ENCODE measurements at places on chromosomes 1 and 21. TPM values are rescaled to one million over a fixed set of nuclear protein-coding genes. Genes with fewer than 3 reads are reported as not detected.

GRCh38 chr1:153400244-153400643 lies 9.4 kb upstream of the S100A8 start:
- no peaks in the 10 kb centered on the region for H3K4me1 ChIP-seq
- no peak overlapping the region for H3K4me3 ChIP-seq
- no peak overlapping the region for H3K27ac ChIP-seq
- DNase-seq: no peak
- H3K36me3 ChIP-seq: no peaks in the 10 kb centered on the region

DNA sequence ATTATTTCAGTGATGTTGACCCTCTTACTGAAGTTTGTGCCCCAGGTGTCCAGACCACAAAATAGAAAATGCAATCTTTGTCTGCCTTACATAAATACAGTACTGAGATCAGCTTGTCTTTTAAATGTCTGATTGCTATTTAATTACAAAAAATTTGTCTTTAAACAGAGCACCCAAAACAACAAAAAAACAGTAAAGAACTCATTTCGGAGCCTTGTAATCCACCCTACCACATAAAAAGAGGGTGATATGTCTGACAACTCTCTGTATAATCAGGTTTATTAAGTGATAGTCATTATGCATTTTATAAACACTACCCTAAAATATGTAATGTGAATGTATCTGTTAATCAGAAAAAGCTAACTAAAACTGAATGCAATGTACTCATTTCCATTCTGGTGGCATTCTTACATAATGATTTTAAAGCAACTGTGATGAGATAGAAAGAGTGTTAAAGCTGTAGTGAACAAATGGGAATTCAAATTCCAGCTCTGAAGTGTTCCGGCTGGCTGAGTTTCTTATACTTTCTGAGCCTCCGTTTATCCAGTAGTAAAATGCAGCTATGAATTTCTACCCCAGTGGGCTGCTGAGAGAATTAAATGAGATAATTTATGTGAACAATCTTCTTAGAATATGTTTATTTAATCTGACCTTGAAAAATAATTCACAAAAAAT lies 486.6 kb downstream of the USP25 start:
- no peak for DNase-seq
- no peaks in the 10 kb centered on the region for H3K4me1 ChIP-seq

DNA sequence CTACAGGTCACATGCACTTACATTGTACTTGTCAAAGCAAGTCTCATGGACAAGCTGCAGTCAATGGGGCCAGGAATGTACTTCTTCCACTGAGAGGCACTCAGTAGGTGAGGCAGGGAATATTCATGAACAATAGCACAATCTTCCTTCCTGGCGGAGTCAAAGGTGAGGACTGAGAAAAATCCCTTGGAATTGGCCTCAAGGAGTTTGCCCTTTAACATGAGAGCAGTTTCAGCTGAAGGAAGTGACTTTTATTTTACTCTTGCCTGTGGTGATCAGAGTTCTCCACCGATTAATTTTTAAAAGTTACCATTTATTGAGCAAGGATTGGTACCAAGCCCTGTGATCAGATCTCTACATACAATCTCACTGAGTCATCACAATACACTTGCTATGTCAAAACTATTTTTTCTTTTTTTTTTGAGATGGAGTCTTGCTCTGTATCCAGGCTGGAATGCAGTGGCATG lies 11.2 kb upstream of the AK2 start:
- peaks cover 19% of the 10 kb centered on the region for H3K4me1 ChIP-seq
- H3K27me3 ChIP-seq: no peaks in the 10 kb centered on the region
- H3K27ac ChIP-seq: no peak overlapping the region
- no peaks in the 10 kb centered on the region for H3K36me3 ChIP-seq

DNA sequence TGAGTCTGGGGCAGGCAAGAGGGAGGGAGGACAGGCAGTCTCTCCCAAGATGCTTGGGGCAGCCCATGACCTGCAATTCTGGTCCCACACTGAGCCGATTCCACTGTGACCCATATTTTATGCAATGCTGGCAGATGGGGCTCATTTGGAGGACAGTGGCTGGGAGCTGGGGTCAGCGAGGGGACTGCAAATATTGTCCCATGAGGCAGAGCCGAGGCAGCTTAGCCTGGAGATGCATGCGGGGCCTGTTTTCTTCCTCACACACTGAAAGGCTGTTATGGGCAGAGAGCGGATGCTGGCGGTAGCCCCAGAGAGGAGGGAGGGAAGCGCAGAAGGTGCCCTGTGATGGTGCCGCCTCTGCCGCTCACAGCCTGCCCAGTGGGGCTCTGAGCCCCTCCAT lies 128.5 kb upstream of the POU3F1 start:
- no peak overlapping the region for H3K27ac ChIP-seq
- no peaks in the 10 kb centered on the region for H3K27me3 ChIP-seq
- no peak overlapping the region for H3K4me3 ChIP-seq
- peaks cover 8% of the 10 kb centered on the region for H3K4me1 ChIP-seq

The NUP210L gene
- total RNA-seq: 0.04 TPM

- H3K4me3 ChIP-seq: no peak overlapping the region
- H3K4me1 ChIP-seq: no peaks in the 10 kb centered on the region
- no peak overlapping the region for H3K27ac ChIP-seq
- peak; percentile 68 for DNase-seq
Measured at GRCh38 chr1:51433269-51433971, 85.6 kb downstream of the EPS15 start.

DNA sequence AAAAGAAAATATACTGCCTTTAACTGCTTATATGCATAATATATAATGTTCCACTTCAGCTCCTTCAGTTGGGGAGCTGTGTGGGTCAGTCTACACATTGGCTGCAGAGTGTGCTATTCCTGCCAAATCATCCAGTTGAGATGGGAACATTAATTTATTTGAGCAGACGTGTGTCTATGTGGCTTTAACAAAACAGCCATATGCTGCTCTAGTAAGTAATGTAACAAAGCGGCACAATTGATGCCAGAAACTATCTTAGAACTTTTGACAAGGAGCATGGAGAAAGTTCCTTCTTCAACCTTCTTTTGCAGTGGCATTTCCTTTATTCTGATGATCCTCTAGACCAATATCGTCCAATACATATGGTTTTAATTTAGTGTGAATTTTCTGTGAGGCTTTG lies 285.9 kb upstream of the C1orf87 start:
- peak; percentile 88 for DNase-seq
- H3K36me3 ChIP-seq: no peaks in the 10 kb centered on the region
- no peaks in the 10 kb centered on the region for H3K4me1 ChIP-seq
- H3K27ac ChIP-seq: peak overlapping the region; percentile 38

The IFNLR1 gene
- total RNA-seq: 0.04 TPM

The HTR1D gene
- total RNA-seq: not detected

DNA sequence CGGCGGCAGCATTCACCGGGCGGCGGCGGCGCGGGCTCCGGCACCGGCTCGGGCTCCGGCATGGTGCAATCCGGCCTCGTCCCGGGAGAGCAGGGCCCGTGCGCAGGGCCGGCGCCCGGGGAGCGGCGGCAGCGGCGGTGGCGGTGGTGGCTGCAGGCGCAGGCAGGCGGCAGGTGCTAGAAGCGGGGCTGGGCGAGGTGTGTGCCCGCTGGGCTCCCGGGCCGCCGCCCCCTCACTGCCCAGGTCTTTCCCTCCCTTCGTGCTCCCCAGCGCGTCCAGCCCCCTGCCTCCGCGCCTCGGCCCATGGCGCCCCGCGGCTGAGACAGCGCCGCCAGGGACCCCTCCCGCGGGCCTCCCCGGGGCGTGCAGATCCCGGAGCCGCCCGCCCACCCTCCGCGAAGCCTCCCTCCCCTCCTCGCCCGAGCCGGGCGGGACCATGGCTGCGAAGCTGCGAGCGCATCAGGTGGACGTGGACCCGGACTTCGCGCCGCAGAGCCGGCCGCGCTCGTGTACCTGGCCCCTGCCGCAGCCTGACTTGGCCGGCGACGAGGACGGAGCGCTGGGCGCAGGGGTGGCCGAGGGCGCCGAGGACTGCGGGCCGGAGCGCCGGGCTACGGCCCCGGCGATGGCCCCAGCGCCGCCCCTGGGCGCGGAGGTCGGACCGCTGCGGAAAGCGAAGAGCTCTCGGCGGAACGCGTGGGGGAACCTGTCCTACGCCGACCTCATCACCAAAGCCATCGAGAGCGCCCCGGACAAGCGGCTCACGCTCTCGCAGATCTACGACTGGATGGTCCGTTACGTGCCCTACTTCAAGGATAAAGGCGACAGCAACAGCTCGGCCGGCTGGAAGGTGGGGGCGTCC lies 492 bp downstream of the FOXO6 start:
- H3K4me1 ChIP-seq: peaks cover 86% of the 10 kb centered on the region
- peaks cover 6% of the 10 kb centered on the region for H3K36me3 ChIP-seq
- peaks cover 26% of the 10 kb centered on the region for H3K27me3 ChIP-seq
- H3K4me3 ChIP-seq: peak overlapping the region; percentile 54
- H3K27ac ChIP-seq: peak overlapping the region; percentile 6

Measured in muscle of leg (tissue), 16 donors.